ENCODE measurements at places on chromosomes 1 and 21.

DNA sequence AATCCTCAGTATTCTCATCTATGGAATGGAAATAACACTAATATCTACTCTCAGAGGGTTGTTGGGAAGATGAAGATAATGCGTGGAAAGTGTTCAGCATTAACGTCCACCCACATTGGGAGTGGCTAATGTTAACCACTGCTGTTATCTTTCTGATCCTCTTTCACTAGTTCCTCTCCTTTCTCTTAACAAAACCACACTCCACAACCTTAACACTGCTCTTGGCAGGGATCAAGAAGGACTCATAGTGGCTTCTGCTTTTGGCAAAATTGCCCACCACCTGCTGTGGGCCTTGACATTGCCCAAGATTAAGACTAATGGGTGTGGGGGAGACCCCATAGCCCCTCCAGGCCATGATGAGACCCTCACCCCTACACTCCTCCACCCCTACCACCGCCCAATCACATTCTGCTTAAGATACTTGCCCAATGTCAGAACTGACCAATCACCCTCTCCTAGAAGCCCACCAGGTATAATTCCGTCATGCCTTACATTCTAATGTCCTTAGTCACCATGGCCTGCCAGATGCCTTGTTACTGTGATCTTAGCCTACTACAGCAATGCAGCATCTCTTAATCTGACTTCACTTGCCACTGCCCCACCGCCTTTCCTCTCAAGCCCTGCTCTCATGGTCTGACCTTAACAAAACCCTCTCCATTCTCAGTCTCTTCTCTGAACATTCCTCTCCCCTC lies 27.1 kb downstream of the DHCR24 start:
- peak; percentile 34 for DNase-seq

GRCh38 chr1:230905733-230906132 lies 37.4 kb upstream of the C1orf198 start:
- no peak for DNase-seq

DNA sequence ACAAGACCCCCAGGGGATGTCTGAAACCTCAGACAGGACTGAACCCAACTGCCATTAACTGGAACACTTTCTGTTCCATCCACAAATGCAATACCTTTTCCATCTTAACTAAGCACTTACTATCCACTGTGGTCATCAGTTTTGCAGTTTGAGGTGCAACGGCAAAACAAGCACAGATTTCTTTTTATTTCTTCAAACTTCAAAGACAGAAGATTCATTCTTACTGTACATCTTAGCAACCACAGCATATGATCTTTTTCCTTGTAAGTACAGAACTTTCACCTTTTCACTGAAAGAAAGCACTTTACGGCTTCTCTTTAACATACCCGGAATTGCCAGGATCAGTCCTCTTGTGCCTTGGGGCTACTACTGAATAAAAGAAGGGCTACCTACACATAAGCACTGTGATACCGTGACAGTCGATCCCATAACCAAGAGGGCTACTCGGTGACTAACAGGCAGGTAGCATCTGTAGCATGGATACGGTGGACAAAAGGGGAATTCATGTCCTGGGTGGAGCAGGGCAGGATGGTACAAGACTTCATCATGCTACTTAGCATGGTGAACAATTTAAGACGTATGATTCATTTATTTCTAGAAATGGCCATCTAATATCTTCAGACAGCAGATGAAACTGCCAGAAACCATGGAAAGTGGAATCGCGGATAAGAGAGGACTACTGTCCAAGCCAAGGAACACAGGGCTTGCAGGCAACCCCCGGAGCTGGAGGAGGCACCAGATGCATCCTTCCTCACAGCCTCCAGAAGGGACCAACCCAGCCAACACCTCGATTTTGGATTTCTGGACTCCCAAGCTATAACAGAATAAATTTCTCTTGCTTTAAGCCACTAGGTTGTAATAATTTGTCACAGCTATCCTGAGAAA lies 18.4 kb downstream of the ERG start:
- no peak for DNase-seq

DNA sequence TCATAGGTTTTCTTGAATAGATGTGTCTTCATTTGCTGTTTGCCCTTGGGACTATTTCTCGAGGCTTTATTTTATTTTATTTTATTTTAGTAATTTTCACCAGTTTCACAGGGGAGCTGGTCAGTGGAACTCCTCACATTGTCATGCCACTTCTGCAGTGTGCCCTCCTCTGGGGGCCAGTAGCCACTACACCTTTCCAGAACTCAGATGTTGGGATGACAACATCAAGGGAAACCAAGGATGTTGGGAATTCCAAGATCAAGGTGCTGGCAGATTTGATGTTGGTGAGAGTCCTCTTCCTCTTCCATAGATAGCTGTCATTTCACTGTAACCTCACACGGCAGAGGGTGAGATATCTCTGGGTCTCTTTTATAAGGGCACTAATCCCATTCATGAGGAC lies 35.5 kb downstream of the SLC26A9 start:
- no peak for DNase-seq

Data from aorta (tissue), 5 donors.